ENCODE measurements at places on chromosomes 2 and 18. TPM values are rescaled to one million over a fixed set of nuclear protein-coding genes. Genes with fewer than 3 reads are reported as not detected.

GRCh38 chr2:241112592-241112991 is 10.5 kb upstream of the MTERF4 start:
- DNase-seq = no peak

DNA sequence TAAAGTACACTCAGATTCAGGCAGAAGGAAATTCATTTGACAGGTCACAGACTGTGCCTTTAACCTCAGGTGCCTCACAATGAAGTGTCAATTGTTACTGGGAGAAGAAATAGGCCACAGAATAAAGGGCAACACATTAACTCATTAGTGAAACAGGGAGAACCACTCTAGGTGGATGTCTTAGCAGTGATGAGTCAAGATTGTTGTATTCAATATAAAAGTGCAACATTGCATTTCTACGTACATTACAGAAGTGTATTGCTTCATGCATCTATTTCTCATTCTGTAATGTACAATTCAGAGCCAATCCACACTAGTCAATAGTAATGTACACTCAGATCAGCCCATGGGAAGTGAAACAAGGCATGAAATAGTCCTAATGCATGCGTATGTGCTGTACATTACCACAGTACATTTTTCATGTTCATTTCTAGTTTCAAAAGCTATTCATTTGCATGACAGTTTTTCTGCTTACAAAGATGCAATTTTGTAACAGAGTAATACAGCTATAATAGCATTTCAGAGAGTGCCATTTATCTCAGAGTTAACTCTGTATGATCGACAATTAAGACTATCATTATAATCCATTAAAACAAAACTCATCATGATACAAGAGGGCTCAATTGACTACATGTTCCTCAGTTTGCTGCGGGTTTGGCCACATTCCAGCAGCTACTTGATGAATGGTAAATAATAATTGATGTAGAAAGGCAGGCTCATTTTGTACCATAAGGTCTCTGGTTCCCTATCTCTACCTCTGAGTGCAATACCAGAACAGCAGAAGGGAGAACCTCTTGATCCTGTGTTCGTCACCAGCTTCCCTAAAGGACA is 12.2 kb upstream of the ARL5A start:
- no peak for DNase-seq

GRCh38 chr2:228700638-228701037 is 519.2 kb upstream of the SPHKAP start:
- no peak for DNase-seq

GRCh38 chr2:81981585-81981984 is 1677.0 kb upstream of the LRRTM1 start:
- no peak for DNase-seq

DNA sequence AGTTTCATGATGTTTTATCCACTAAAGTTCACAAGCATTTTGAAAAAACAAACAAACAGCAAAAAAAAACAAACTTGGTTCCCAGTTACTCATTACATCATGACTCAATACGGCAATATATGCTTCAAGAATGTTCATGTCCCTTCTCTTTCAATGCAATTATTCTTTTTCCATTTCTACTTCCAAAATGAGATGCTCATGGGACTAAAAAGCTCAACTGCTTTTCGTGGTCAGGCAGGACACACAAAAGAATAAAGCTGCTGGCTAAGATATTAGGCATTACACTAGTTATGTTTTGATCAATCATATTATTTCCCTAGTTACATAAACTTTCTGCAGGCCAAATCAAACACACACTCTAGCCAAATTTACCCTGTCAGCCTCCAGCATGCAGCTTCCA is 301.3 kb downstream of the EPHA4 start:
- DNase-seq = no peak

DNA sequence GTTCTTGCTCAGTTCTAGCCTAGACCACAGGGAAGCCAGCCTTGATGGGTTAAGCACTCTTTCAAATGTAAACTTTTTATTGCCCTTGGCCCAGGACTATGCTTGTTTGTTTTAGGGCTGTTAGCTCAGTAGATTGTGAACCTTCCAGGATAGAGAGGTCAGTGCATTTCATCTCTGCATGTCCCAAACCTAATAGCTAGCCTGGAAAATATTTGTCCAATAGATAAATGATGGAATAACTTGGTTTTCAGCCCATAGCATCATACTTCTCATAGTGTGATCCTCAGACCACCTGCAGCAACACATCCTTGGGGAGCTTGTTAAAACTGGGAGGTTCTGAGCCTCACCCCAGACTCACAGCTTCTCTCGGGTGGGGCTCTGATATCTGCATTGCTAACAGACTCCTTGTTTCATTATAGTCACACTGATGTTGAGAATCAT is 59.8 kb downstream of the TRIB2 start:
- no peak for DNase-seq

- no peak for DNase-seq
These were observed 244.7 kb downstream of the HNMT start for GRCh38 chr2:138209009-138209408.

DNA sequence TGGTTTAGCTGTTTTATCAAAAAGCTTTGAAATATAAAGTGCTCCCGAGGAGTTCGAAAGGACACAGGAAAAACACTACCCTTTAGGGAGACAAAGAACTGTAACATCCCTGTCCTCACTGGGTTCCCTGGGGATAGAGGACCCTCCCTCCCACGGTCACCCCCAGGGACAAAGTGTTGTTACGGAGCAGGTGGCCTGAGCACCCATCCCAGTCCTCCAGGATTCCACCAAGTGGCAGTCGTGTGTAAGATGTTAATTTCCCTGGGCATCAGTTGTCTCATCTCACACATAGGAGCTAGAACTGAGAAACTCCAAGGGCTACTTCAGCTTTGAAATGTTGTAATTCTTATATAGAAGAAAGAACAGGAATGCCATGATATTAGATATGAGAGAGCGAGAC is 137.7 kb downstream of the ALK start:
- DNase-seq = no peak

DNA sequence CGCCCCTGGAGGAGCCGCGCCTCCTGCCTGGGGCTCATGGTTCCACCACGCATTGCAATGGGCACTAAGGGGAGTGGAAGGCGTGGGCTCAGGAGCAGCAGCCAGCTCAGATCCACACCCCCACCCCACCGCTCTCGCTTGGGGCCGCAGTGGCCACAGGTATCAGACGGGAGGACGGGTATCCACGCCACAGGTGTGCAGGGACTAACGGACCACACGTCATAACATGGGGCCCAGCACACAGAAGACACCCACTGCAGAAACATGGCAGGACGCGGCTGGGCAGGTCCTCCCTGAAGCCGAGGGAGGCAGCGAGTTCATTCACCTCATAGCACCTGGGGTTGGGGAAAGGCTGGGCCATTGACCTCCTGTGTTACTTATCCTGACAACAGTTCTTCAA is 13.0 kb downstream of the HDAC4 start:
- no peak for DNase-seq

DNA sequence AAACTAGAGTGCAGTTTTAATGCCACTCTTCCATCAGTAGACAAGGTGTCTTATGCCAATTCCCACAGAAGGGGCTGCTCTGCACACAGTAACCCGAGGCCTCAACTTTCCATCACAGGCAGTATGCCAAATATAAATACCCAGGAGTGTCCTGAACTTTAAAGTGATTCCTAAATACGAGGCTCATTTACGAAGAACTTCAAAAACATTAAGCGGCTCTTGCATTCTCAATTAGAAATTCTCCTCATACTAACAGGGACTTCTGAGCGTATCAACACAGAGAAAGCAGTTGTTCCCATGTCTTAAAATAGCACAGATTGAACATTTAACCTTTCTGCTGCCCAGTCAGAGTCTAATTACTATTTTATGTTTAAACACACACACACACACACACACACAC is 638.6 kb downstream of the ERBB4 start:
- DNase-seq = no peak

DNA sequence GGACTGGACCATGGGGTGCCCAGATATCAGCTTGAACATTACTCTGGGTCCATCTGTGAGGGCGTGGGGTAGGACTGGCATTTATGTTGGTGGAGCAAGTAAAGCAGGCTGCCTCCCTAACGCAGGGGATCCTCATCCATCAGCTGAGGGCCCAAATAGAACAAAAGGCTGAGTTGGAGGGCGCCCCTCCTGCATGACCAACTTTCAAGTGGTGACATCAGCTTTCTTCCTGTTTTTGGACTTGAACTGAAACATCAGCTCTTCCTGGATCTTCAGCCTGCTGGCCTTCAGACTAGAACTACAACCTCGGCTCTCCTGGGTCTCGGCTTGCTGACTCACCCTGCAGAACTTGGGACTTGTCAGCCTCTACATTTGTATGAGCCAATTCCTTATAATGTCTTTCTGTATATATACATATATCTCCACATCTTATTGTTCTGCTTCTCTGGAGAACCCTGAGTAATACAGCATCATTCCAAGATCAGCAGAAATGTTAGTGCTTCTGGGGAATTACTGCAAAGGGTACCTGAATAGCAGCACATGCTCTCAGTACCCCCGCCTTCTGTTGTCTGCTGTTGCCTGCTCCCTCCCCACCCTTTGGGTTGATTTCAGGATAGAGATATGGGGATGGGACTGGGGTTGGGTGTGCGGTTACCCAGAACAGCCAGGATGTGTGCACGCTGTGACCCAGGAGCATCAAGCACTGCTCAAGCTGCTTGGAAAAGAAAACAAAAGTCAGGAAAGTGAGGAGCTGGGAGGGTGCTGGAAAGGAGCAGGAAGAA is 20.0 kb downstream of the TMEM127 start:
- no peak for DNase-seq

- DNase-seq = no peak
These were observed 18.8 kb upstream of the MREG start for GRCh38 chr2:216031960-216032689.

DNA sequence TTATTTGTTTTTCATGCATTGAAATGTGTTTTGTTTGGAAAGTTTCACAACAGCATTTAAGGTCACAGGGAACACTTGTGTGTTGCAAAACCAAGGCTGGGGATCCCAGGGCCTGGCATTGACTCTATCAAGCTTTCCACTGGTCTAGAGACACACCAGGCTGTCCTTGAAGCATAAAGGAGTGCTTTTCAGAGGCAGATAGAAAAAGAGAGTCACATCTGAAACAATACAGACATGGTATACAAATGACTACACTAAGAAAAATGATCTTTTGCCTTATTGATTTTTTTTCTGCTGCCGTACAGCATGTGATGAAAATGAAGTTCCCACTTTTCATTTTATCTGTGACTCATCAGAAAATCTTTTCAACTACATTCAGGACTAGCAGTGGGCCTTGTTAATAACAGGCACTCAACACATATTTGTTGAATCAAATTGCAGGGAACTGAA is 61.9 kb upstream of the ZCCHC2 start:
- DNase-seq = no peak

- DNase-seq = no peak
These were observed 225.0 kb downstream of the THSD7B start for GRCh38 chr2:136990316-136990715.

DNA sequence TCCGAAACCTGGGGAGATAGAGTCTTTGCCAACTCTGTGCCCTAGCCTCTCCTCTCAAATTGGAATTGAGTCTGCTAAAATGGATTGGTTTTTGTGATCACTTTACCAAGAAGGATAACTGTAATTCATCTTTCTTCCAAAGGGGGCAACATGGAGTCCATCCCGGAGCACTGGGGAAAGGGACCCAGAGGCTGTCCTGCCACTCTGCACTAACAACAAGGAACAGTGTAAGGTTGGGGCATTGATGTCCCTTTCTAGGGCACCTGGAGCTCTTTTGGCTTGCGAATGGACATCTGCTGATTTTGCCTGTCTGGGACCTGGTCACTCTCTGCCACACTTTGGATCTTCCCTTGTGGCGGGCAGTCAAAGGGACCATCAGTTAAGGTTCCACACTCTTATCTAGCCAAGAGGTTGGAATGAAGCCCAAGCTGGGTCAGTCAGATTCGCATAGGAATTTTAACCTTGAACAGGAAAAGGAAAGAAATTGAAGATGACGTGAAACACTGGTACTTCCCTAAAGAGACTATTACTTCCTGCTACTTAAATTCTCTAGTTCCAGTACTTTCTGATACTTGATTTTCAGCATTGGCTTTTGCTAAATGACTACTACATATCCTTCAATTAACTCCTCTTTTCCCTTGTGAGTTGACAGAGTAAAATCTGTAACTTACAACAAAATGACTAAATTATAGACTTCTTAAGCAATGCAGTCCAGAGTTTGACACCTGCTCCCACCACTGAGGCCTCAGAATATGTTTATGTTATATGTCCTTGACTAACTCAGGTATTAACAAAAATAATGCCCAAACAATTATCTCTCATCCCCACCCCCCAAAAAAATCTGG is 64.7 kb upstream of the KLF7 start:
- DNase-seq = no peak

DNA sequence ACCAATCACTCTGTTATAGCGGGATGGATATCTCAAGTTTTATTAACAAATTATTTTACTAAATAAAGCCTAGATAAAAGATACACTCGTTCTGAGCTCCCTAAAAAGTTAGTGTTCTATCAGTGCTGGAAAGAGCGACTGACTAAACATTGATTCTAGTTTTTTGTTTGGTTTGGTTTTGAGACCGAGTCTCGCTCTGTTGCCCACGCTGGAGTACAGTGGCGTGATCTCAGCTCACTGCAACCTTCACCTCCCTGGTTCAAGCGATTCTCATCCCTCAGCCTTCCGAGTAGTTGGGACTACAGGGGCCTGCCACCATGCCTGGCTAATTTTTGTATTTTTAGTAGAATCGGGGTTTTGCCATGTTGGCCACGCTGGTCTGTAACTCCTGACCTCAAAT is 73.8 kb upstream of the CDCA7 start:
- DNase-seq = no peak

DNA sequence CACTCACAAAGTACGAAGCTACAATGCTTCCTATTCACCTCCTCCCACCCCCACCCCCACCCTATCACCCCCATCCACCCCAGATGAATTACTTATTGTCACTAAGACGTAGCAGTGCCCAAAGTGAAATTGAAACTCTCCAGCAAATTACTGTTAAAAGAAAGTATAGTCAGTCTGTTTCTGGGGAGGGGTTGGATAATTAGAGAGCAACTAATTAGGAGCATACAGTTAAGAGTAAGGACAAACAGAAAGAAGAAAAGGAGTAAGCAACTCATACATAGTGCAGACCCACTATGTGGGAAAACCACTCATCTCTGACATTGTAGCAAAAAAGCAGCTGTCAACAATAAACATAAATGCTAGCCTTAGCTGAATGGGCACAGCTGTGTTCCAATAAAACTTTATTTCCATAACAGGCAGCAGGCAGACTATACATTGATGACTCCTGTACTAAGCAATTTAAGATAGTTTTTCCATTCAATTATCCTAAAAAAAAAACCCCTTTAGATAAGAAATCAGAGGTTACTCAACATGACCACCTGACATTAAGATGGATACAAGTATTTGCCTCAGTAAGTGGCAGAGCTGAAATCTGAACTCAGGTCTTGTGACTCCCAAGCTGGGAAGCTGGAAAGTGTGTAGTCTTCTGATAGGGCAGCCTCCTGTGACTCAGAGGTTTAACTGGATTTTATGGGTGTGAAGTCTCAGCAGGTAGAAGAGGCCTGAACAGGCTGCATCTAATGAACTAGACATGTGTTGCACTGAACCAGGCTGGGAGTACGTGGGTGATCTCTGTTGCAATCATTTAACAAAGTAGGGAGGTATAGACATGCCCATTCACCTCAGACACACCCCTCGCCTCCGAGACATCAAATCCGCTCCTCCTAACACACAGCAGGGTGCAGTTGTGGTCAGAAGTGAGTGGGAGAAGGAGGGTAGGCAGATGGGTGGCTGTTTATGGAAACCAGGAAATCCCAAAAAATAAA is 171.8 kb upstream of the KLF7 start:
- no peak for DNase-seq

ARHGAP15 gene
- 107 TPM for total RNA-seq

RAB27B gene
- total RNA-seq = 19.8 TPM

SCN9A gene
- 32.9 TPM for total RNA-seq

NEU2 gene
- total RNA-seq = not detected

CCBE1 gene
- 4.2 TPM for total RNA-seq

MAP2 gene
- 13.5 TPM for total RNA-seq

RFX8 gene
- total RNA-seq = 0.69 TPM

IL36A gene
- not detected for total RNA-seq

CERKL gene
- total RNA-seq = not detected

ZSWIM2 gene
- total RNA-seq = 0.21 TPM

Measured in urinary bladder (tissue), 4 donors.